ENCODE measurements at places on chromosomes 5 and 9.

GRCh38 chr5:65359981-65360380 lies 121.7 kb downstream of the ADAMTS6 start:
- no peak for DNase-seq

GRCh38 chr5:89450149-89450538 lies 567.2 kb upstream of the MEF2C start:
- no peak for DNase-seq

DNA sequence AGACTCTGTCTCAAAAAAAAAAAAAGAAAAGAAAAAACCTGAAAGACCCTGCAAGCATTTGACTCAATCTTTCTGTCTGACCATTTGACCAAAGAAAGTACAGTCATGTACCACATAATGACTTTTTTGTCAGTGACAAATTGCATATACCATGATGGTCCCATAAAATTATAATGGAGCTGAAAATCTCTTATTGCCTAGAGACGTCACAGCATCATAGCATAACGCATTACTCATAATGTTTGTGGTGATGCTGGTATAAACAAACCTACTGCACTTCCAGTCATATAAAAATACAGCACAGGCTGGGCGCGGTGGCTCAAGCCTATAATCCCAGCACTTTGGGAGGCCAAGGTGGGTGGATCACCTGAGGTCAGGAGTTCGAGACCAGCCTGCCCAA lies 10.5 kb downstream of the ECM2 start:
- DNase-seq: no peak

DNA sequence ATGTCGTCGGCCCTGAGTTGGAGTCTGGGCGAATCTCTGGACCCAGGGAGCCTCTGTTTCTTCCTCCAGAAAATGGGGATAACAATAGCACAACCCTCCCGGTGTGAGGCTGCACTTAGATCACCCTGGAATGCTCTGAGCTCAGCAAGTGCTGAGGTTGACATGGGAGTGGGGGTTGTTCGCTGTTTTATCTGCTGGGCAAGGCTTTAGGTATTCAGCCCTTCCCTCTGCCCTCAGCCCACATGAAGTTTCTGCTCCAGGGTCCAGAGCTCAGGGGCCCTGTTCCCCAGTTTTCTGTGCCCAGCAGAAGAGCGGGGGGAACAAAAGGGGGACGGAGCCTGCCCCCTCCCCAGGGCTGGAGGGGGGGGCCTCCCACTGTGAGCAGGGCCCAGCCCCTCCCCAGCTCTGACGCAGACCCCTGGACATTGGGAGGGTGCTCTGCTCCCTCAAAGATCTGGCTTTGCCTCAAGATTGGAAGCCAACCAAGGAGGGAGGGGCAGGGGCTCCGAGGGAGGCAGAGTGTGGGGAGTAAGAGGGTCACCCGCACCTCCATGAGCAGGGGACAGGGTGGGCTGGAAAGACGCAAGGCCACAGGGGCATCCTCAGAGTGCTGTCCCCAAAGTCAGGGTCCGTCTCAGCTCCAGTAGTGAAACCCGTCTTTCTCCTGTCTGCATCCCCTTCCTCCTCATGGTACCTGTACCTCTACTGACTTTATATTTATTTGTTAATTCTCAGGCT lies 215.6 kb downstream of the C9orf50 start:
- DNase-seq: peak; percentile 71

- DNase-seq: peak; percentile 18
Observed at GRCh38 chr5:158456756-158457155, 597.8 kb upstream of the CLINT1 start.

- no peak for DNase-seq
Observed at GRCh38 chr9:137234055-137234697, 3.5 kb downstream of the SLC34A3 start.

GRCh38 chr5:142853682-142854081 lies 83.5 kb downstream of the ARHGAP26 start:
- DNase-seq: no peak

- DNase-seq: peak; percentile 44
Observed at GRCh38 chr5:134174841-134175839, 1.6 kb downstream of the SKP1 start.

- no peak for DNase-seq
Observed at GRCh38 chr5:51387884-51388275, 4.6 kb downstream of the ISL1 start.

DNA sequence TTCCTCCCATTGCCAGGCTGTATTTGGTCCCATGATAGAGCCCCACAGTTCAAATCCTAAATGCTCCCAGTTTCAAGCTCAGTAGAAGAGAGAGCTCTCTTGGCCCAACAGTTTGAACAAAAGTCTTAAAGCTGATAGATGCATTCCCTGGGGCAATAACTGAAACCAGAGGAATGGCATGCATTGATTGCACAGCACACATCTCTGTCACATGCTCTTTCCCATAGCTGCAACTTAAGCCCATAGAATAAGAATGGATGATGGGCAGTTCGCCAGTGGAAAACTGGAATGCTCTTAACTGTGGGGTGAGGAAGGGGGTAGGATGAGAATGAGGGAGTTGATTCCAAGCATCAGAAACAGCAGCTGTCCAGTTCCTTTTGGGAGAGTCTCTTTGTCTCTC lies 1942.4 kb upstream of the WWC1 start:
- peak; percentile 48 for DNase-seq

- DNase-seq: no peak
Observed at GRCh38 chr5:88000877-88001276, 267.8 kb downstream of the TMEM161B start.

DNA sequence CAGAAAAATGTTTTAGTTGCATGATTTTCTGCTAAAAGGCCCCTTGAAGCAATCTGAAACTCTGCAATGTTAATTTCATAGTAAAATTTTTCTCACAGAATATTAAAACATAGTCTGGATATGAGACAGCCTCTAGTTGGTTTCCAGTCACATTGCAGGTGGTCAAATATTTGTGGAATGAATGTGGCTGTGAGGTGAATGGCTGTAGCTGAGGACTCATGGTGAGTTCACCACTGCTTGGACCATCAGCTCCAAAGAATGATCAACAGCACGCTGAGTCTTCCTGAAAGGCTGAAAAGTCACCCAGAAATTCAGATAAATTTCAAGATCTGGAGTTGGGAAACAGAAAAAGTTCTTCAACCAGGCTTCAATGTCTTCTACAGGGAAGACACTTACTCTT lies 79.8 kb downstream of the MAT2B start:
- no peak for DNase-seq

- peak; percentile 22 for DNase-seq
Observed at GRCh38 chr9:27632254-27632653, 59.0 kb upstream of the C9orf72 start.

DNA sequence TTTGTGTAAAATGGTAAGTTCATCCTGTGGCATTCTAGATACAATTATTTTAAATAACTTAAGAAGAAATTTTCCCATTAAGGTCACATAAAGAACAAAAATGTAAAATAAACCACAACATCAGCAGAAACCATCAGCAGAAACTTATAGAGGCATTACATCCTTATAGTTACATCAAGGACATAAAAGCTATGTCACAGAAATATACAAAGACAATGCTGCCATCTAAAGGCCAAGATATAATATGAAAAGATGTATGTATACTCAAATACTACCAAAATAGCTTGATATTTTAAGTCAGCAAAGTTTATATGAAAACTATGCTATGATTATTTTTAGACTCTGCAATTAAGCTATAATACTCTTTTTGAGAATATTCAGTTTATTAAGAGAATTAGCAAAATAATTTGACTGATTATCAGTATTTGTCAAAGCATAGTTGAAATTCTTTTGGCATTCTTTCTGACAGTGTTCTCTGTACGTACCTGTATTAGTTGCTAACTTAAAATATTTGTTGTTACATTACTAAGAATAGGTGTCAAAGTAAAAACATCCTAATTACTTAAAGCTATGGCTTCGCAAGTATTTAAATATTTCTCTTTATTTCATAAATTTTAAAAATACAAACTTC lies 36.2 kb downstream of the FBXL17 start:
- DNase-seq: peak; percentile 74

DNA sequence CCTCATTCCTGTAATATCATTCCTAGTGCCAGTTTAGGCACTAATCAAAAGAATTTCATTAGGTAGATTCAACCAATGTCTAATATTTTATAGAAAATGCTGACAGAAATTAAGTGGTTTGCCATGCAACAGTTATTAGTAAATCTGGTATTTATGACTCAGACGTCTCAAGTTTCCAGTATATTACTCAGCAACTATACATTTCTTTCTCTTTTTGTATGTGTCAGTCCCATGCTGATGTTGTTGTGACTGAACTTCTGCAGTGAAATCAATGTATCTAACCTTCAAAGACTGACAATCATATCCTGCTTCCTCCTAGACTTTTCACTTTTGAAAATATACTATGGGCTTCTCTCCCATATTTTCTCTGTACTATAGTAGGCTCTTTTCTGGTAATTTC lies 822.5 kb downstream of the NR2F1-AS1 start:
- DNase-seq: no peak

GRCh38 chr5:117131048-117131679 lies 556.5 kb upstream of the SEMA6A start:
- no peak for DNase-seq

- no peak for DNase-seq
Observed at GRCh38 chr9:17878810-17879370, 300.0 kb downstream of the SH3GL2 start.

GRCh38 chr5:40437452-40437861 lies 242.3 kb upstream of the PTGER4 start:
- DNase-seq: no peak

- no peak for DNase-seq
Observed at GRCh38 chr5:174607916-174608315, 116.5 kb upstream of the MSX2 start.

GRCh38 chr5:160978944-160979343 lies 126.9 kb upstream of the ATP10B start:
- no peak for DNase-seq
